ENCODE measurements at places on chromosomes 1 and 21.

DNA sequence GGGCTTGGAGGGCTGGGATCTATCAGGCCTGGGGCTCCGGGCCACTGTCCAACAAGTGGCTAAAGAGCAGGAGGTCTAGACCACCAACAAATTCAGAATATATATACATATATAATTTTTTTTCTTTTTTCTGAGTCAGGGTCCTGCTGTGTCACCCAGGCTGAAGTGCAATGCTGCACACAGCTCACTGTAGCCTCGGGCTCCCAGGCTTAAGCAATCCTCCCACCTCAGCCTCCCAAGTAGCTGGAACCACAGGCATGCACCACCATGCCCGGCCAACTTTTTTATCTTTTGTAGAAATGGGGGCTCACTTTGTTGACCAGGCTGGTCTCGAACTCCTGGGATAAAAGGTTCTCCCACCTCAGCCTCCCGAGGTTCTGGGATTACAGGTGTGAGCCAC, 6.8 kb upstream of the LAPTM5 start:
- no peak for DNase-seq

- DNase-seq = peak; percentile 72
These were observed 53.8 kb downstream of the MACF1 start for GRCh38 chr1:39258146-39258924.

DNA sequence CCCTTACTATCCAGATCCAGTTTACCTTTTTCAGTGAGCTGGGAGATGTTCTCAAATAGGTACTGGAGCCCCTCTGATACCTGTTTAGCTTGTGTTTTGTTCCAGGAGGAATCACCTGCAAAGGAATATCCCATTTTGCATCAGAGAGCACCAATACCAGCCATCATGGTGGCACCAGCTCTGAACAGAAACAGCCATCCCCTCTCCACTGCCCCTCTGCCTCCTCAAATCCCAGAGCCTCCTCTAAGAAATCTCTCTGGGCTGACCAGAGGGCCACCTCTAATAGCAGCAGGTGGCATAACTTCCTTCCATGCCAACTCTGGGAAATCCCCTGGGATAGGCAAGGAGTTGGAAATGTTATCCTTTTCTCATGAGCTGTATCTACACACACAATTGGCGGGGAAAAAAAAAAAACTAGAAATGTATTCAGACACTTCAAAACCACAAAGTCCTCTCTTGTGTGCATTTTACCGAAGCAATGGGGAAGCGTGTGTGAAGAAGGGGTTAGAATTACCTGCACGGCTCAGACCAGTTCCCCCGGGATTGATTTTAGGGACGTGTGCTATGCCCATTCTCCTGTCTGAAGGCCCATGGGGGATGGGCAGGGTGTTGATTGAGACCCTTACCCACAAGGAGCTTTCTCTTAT, 2.4 kb downstream of the PGLYRP4 start:
- no peak for DNase-seq

- peak; percentile 82 for DNase-seq
These were observed 44.2 kb upstream of the LAPTM5 start for GRCh38 chr1:30801771-30802198.

GRCh38 chr1:12553963-12554362, 64.0 kb downstream of the DHRS3 start:
- no peak for DNase-seq

DNA sequence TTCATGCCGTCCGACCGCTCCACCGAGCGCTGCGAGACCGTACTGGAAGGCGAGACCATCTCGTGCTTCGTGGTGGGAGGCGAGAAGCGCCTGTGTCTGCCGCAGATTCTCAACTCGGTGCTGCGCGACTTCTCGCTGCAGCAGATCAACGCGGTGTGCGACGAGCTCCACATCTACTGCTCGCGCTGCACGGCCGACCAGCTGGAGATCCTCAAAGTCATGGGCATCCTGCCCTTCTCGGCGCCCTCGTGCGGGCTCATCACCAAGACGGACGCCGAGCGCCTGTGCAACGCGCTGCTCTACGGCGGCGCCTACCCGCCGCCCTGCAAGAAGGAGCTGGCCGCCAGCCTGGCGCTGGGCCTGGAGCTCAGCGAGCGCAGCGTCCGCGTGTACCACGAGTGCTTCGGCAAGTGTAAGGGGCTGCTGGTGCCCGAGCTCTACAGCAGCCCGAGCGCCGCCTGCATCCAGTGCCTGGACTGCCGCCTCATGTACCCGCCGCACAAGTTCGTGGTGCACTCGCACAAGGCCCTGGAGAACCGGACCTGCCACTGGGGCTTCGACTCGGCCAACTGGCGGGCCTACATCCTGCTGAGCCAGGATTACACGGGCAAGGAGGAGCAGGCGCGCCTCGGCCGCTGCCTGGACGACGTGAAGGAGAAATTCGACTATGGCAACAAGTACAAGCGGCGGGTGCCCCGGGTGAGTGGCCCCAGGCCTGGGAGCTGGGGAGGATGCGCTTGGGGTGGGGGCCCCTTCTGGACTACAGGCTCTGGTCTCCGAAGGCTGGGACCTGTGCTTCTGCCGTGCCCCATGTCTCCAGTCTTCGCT, 1.1 kb downstream of the SKI start:
- peak; percentile 77 for DNase-seq

DNA sequence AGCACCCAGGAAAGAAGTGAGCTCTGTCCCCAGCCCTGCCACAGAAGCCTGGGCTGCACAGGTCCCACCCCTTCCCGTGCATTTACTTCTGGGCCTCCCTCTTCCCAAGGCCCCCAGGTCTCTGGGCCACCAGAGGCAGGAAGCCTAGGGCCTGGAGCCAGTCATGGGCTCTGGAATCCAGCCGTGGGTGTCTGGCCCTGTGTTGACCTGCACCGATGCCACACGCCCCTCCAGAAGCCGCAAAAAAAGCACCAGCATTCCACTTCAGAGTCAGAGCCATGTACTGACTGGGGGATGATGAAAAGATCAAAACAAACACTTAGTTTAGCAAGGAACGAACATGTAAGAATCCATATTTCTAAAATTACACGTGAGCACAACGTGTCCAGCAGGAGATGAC, 141.7 kb downstream of the NPHP4 start:
- no peak for DNase-seq

DNA sequence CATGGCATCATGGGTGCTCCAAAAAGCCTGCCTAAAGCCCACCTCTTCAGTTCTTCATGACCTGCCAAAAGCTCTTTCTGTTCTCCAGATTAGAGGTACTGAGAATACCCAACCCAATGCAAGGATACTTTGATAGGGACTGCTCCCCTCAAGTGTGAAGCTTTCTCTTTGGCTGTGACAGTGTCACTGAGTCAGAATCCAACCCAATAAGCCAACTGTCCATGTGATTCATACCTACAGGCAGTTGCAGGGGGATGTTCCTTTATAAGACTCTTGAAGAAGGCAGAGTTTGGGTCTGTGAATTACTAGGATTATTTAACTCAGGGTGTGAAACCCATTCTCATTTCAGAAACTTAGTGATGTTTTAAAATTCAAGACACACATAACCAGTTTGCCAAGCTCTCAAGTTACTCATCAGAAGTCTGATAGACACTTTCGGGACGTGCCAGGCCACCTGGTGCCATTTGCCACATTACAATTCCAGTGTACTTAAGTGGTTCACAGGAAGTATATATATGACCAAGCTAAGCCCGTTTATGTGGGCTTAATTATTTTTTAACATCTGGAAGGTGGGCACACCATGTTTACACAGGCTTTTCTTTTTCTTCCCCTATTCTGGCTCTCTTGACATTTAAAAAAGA, 265.8 kb downstream of the NFIA start:
- DNase-seq = no peak

DNA sequence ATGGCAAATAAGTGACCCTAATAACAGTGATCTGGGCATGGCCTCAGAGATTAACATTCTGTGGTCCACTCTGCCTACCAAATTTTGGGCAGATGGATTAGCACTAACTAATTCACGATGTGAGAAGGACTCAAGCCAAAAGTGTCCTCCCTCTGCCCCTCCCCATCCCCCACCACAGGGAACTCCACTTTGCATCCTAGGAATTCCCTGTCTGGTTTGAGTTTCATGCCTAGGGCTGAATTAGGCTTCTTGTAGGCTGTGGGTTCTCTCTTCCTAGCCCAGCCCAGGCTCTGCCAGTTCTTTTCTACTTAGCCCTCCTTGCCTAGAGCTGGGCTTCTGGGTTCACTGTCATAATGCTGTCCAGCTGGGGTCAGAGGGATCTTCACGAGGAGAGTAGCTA, 64.1 kb downstream of the ATP2B4 start:
- no peak for DNase-seq

GRCh38 chr1:52588535-52588934, 13.6 kb upstream of the GPX7 start:
- no peak for DNase-seq

DNA sequence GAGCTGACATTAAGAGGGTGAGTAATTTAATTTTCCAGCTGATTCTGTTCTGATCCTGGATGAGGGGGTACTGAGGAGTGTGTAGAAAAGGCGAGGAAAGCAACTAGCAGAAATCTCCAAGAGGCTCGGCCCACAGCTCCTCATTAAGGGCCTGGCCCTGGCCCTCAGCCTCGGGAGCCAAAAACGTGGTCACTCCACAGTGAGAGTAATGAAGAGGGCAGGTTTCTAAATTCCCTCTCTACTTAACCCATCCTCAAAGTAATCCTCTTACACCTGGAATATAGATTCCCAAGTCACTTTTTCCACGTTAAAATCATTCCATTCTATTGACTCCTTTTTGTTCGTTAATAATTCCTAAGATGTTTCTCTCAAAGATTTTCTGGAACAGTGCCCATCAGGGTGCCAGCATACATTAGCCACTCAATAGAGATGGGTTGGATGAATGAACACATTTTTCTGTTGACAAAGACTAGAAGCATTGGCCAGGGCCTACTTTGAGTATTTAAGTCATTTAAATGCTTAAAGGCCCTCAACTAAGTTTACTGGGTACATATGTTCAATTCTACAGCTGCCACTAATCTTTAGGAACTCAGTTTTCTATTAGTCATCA, 1.1 kb upstream of the COL11A1 start:
- DNase-seq = no peak

DNA sequence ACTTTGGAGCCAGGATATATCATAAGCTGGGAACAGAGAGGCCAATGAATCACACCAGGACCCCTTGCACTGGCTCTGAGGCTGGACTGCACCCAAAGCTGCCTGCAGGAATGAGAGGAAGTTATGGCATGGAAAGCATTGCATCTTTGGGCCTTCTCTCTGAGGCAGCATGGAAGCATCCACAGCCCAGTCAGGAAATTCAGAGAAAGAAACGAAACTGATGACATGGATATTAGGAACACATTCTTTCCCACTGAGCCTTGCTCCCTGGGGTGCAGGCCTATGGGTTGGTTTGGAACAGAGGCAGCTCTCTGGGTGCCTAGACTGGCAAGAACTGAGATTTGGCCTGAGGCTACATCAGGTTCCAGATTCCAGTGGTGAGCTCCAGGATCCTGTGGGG, 98.6 kb downstream of the NGF start:
- peak; percentile 89 for DNase-seq

GRCh38 chr1:96360036-96360795, 361.4 kb upstream of the PTBP2 start:
- DNase-seq = no peak

DNA sequence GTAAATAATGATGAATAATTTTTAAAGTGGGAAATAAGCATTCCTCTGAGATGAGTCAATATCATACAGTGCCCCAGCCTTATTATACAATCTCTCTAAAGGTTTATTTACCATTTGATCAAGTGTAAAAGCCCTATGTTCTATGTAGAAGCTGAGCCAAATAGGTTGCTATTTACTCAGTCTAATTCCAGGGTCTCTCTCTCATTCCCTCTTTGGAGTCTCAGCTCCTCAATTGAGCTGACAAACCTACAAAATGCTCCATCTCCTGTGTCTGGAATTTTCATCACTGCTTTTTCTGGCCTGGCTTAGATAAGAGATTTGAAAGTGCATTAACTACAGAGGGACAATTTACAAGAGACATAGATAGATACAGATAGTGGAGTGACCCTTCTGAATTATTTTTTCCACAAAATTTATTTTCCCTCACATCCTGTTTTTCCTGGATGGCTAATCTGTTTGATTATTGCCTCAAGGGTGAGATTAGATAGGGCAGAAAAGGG, 24.8 kb upstream of the USH2A start:
- DNase-seq = no peak

DNA sequence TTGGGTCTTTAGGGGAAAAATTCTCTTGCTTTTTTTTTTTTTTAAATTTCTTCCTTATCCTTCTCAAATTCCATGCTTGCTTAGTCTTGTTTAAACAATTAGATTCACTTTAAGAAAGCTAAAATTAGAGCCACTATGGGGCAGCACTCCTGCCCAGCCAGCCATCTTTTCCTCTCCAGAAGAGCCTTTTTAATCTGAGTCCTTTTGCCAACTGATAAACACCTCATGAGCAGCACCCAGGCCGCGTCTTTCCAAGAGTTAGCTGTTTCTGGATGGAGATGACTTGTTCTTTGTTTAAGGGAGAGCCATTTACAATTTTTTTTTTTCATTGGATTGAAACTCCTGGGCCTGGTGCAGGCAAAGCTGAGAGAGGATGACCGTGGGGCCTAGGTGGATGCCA, 53.3 kb upstream of the TSPAN2 start:
- no peak for DNase-seq

GRCh38 chr1:22349362-22350043, 102.1 kb upstream of the ZBTB40 start:
- DNase-seq = no peak

DNA sequence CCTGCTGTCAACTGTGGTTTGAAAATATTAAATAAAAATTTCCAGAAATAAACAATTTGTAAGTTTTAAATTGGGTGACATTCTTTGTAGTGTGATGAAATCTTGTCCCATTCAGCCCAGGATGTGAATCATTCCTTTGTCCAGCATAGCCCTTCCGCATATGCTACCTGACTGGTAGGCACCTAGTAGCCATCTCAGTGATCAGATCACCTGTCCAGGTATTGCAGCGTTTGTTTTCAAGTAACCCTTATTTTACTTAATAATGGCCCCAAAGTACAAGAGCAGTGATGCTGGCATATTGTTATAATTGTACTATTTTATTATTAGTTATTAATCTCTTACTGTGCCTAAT, 351.6 kb upstream of the B3GALT2 start:
- no peak for DNase-seq

DNA sequence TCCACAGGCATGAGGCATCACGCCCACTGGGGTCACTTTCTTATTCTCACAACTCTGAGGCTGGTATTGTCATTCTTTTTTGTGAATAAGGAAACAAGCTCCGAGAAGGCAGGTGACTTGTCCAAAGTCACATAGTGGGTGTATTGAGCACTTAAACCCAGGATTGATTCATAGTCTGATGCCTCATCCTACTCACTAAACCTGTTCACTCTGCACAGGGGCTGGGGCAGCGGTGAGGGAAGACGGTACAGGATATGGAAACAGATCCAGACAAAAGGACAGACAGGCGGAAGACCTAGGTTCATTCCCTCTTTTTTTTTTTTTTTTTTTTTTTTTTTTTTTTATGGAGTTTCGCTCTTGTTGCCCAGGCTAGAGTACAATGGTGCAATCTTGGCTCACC, 56.6 kb downstream of the NKAIN1 start:
- no peak for DNase-seq

- DNase-seq = no peak
These were observed 4.4 kb upstream of the EFHD2 start for GRCh38 chr1:15405106-15405850.

All from muscle of back (tissue), 13 donors.